ENCODE measurements at places on chromosomes 16 and 17.

DNA sequence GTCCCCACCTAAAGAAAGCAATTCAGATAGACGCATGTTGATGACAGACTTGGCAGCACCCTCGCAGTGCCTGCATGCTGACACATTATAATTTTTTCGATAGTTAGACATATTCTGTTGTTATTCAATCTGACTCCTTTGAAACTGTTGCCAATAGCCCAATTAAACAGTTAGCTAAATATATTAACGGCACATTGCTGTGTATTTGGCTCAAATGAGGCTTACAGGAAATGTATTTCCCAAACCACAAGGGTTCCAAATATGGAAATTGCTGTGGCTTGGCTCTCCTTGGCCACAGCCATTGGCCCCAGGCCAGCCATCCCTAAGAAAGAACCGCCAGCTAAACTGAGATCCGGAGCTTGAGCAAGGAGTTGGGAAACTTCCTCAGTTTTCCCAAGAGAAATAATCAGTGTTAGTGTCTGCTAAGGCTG lies 31.1 kb downstream of the C16orf82 start:
- DNase-seq = no peak

GRCh38 chr17:45641541-45641940 lies 142.6 kb upstream of the CRHR1 start:
- no peak for DNase-seq

- DNase-seq = no peak
Observed at GRCh38 chr17:37458805-37459204, 30.9 kb upstream of the DUSP14 start.

DNA sequence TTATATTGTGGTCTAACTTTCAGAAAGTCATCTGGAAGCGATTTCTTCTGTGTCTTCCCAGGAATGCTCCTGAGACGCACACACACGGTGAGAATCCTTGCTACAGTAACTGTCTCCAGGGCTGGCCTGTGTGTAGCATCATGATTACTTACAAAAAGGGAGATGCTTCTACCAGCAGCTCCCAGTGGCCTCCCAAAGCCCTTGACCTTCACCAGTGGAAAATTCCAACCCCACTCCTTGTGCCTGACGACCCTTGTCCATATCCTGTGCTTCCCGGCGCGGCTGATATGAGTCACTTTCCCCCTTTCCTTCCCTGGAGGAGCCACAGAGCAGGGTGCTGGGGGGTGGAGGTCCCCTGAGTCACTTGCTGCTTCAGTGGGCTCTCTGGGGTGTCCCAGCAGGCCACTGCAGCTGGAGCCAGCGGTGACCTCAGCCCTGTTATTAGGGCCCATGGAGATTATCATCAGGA lies 22.1 kb upstream of the NAT9 start:
- DNase-seq = no peak

DNA sequence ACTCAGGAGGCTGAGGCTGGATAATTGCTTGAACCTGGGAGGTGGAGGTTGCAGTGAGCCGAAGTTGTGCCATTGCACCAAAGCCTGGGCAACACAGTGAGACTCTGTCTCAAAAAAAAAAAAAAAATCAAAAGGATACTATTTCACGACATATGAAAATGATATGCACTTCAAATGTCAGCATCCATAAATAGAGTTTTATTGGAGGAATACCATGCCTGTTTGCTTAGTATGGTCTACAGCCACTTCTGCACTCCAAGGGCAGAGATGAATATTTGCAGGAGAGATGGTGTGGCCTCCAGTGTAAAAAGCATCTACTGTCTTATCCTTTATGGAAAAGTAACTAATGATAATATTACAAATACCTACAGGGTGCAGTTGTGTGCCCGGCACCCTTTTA lies 27.2 kb downstream of the ABCC6 start:
- no peak for DNase-seq

- DNase-seq = no peak
Observed at GRCh38 chr17:80604009-80604669, 59.5 kb downstream of the RPTOR start.

GRCh38 chr16:86257546-86257945 lies 252.8 kb upstream of the FOXF1 start:
- DNase-seq = no peak

DNA sequence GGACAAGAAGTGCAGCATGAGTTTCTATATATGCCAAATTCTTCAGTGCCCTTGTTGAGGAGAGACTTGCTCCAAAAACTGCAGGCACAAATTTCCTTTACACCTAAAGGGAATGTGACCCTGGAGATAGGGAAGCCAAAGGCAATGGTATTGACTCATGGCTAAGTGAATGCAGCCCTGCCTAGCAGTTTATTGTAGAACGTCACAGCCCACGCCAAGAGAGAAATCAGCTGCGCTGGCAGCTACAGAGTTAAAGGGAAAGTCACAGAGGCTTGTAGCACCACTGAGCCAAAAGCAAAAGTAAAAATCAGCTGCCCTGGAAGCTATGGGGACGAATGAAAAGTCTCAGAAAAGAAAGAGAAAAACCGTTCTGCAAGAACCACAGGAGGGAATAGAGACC lies 10.1 kb downstream of the POLR3K start:
- DNase-seq = no peak

GRCh38 chr16:69039333-69039941 lies 66.0 kb upstream of the HAS3 start:
- no peak for DNase-seq

DNA sequence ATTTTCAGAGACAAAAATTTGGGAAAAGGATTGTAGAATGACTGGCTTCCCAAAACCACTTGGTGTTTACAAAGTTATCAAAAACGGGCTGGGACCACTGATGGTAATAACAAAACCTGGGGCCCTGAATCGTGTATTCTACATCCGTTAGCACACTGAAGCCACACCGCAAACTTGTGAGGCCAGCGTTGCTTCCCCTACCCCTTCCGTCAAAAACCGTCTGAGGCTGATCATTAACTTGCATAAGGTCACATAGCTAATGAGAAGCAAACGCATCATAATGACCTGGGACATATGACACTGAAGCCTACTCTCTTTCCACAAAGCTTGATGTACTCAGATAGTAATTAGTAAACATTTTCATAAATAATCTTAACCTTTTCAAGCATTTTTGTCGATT lies 704.3 kb downstream of the MAF start:
- DNase-seq = no peak

GRCh38 chr17:58337210-58337599 lies 8.6 kb upstream of the TSPOAP1 start:
- peak; percentile 45 for DNase-seq

DNA sequence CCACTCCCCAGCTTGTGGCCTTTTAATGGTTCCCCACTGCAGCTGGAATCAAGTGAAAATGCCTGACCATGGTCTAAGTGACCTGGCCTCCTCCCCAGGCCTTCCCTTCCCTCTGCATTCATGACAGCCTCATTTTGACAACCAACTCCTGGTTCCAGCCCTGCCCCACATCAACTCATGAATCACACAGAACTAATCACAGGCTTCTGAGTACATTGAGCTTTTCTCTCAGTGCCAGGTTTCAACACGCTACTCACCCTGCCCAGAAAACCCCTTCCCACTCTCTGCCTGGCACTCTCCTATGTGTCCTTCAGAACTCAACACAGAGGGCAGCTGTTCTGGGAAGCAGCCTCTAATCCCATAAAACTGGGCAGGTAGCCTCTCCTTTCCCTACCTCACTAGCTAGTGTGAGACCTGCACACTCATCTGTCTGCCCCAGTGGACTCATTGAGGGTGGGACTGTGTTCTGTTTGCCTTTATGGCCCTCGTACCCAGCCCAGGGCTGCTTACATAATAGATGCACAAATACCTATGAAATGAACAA lies 313.6 kb downstream of the GRIN2A start:
- no peak for DNase-seq

- no peak for DNase-seq
Observed at GRCh38 chr17:66747578-66748275, 87.2 kb upstream of the CACNG5 start.

DNA sequence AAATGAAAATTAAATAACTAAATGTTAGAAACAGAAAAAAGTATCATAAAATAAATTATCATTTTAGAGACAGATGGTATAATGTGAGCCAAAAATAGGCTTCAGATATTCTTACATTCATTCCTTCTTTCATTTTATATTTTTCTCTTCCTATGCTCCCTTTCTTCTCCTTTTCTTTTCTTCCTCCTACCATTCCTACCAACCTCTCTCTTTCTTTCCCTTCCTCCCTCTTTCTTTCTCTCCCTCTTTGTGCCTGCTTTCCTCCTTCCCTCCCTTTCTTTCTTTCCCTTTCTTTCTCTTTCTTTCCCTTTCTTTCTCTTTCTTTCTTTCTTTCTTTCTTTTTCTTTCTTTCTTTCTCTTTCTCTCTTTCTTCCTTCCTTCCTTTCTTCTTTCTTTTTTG lies 275.6 kb upstream of the ELAC2 start:
- no peak for DNase-seq

DNA sequence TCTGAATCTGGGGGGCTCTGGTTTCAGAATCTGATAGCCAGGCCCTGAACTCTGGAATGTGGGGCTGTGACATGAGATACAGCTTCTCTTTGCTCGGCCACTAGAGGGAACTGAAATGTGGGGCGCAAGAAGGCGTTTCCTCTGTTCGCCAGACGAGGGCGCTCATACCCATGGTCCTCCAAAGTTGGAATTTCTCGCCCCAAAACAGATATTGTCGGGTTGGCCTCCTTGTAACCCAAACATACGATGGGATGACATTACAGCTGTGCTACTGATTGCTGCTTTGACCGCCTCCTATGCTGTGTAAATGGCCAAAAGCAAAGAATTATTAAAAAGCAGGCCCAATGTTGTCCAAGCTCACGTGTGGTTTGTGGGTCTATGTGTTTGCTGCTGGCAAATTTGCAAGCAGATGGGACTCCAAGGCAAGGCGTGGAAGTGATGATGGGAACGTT lies 13.1 kb upstream of the MSI2 start:
- DNase-seq = peak; percentile 63

- DNase-seq = no peak
Observed at GRCh38 chr17:72116661-72117521, 3.9 kb upstream of the SOX9 start.

GRCh38 chr17:77890771-77891170 lies 67.7 kb upstream of the TNRC6C start:
- DNase-seq = no peak

GRCh38 chr16:85583491-85584181 lies 29.5 kb upstream of the GSE1 start:
- DNase-seq = no peak

DNA sequence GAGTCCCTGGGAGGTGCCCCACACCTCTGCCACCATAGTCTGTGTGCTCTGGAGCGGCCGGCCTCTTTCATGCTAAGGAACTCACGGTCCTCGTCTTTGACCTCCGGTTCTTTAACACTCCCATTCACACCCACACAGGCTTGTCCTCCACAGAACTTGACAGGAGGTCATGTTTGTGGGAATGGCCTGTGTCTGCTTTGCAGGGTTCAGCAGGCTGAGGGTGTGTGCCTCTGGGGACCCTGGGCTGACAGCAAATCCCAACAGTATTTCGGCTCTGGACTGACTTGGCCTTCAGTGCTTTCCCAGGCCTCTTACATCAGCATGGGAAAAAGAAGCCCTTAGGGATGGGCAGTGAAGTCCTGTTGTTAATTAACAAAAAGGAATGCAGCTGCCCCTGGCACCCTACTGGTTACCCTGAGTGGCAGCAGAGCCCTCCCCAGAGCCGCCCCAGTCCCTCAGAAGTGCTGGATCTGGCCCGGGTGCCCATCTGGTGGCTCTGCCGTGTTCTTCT lies 35.4 kb upstream of the ADORA2B start:
- DNase-seq = no peak

DNA sequence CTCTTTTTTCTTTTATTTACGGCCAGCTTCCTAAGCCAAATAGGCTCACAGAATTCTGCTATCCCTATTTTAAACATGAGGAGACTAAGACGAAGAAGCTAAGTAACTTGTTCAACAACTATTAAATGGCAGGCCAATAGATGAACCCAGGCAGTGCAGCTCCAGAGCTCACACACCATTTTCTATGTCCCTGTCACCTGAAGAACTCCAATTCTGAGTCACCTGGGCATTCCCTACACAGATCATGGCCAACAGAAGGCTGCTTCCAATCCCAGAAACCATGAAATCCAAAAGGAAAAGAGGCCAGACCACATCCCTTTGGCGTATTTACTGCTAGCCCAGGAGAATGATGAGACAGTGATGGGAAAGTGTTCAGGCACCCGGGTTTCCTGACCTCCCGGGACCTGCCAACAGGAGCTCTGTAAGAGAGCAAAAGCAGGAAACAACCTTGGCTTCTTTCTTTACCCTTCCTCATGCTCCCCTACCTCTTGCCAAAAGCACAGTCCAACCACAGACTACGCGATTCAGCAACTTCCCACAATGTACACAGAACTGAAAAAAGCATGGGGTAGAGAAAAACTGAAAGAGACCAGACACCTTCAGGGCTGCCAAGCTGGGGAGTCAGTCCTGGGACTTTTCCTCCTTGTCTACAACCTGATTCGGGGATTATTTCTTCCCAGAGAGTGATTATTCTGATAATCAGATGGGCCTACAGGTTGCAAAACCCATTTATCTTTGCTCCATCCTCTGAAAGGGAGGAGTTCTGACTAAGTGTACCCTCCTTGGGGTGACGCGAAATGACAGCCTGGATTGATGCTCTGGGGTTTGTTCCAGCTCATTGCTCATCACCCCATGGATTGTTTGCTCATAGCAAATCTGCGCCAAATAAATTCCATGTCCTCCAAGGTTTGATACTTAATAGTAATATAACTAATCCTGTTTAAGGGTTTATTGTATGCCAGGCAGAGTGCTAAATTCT lies 47.8 kb upstream of the HAS3 start:
- no peak for DNase-seq

GRCh38 chr17:63847525-63848249 lies 5.2 kb upstream of the SMARCD2 start:
- DNase-seq = no peak

DNA sequence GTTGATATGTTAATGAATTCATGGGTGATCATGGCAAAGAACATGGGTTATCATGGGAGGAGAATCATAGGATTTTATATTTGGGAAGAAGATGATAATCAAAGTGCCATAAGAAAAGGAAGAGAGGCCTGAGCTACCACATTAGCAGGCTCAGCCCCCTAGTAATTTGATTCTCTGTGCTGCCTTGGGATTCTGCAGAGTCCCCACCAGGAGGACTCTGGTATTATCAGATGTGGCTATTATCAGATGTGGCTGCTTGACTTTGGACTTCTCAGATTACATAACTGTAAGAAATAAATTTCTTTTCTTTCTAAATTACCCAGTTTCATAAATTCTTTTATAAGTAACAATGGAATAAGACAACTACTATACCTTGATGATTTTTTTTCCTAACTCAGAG lies 137.6 kb downstream of the ITFG1 start:
- DNase-seq = no peak

GRCh38 chr17:81697261-81698044 lies 5.7 kb upstream of the MRPL12 start:
- DNase-seq = no peak

GRCh38 chr17:28194382-28194781 lies 124.6 kb upstream of the TMEM97 start:
- DNase-seq = no peak

DNA sequence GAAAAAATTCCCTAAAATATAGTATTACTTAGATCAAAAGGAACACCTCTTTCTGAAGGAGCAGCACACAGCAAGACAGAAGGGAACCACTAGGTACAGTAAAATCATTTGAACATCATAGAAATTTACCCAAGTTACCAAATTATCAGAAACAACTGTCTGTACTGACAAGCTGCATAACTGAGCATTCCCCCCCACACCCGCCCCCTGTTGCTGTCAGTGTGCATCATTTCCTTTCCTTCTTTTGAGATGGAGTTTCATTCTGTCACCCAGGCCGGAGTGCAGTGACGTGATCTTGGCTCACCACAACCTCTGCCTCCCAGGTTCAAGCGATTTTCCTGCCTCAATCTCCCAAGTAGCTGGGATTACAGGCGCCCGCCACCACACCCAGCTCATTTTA lies 120.7 kb downstream of the TRIM37 start:
- no peak for DNase-seq

- no peak for DNase-seq
Observed at GRCh38 chr17:18951941-18952842, at the start of gene SLC5A10. Gene SLC5A10 (plus strand): TSS chr17:18952165. CDS start chr17:18952206, 41 bp downstream.

All from stimulated activated naive CD4-positive, alpha-beta T cell (primary cell).